Glomerular endothelial cell (primary cell): ENCODE measurements at places on chromosomes 13 and 19.

DNA sequence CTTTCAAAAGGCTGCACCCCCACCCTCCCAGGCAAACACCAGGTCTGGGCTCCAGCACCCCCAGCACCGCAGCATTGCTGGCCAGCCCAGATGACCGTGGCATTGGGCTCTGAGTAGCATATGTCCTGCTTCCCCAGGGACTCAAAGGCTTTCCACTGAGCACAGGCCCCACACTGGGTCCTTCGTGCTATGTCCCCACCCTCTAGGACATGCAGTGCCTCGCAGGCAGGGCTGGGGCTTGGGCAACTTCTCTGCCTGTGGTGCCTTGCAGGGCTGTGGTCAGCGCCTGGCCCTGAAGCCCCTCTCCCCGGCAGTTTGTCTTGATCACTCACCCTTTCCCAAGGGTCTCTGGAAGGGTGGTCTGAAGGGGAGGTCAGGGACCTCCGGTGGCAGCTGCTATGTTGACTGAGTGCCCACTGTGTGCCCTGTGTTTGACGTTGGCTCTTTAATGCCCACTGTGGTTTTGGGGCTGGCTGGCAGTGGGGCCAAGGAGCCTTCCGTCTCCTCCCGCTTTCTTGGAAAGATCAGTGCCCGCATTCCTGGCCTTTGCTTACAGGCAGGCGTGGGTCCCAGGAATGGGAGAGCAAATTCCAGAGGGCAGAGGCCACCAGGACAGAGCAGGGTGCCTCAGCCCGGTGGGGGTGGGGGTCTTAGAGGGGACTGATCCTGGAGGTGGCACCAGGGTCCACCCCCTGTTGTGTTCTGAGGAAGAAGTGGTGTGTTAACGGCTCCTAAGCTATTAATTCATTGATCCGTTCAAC is 20.3 kb upstream of the CRTC1 start:
- no peak for DNase-seq

GRCh38 chr13:98346904-98347636 is 170.0 kb upstream of the RNF113B start:
- no peak for DNase-seq

DNA sequence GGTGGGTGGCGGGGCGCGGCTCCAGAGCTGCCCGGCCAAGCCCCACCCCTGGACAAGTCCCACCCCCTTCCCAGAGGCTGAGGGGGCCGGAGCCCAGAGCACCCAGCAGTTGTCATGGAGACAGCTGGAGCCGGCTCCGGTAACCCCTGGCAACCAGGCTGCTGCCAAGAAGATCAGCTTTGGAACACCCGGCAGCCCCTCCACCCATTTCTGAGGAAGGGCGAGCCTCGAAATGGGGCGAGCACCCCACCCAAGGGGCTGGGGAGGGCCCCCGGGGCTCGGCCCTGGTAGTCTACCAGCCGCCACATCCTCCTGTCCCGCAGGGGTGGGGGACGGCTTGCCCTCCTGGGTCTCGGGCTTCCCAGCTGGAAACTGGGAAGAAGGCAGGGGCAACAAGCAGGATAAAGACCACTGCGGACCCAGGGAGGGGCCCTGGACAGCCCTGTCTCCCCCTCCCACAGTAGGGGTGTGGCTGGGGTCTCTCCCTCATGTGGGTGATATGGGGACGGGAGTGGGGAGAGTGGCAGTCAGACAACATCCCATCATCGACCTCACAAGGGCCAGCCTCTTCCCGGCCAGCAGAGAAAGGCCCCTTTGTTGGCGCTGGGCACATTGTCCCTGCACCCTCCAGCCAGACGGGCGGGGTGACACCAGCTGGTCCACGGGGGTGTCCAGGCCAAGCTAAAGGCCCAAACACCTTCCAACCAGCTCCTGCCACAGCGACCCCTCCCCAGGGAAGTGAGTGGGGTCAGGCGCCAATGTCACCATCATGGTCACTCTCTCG is 1.5 kb downstream of the CERS1 start:
- no peak for DNase-seq

GRCh38 chr13:39016787-39017186 is 21.1 kb downstream of the PROSER1 start:
- no peak for DNase-seq

DNA sequence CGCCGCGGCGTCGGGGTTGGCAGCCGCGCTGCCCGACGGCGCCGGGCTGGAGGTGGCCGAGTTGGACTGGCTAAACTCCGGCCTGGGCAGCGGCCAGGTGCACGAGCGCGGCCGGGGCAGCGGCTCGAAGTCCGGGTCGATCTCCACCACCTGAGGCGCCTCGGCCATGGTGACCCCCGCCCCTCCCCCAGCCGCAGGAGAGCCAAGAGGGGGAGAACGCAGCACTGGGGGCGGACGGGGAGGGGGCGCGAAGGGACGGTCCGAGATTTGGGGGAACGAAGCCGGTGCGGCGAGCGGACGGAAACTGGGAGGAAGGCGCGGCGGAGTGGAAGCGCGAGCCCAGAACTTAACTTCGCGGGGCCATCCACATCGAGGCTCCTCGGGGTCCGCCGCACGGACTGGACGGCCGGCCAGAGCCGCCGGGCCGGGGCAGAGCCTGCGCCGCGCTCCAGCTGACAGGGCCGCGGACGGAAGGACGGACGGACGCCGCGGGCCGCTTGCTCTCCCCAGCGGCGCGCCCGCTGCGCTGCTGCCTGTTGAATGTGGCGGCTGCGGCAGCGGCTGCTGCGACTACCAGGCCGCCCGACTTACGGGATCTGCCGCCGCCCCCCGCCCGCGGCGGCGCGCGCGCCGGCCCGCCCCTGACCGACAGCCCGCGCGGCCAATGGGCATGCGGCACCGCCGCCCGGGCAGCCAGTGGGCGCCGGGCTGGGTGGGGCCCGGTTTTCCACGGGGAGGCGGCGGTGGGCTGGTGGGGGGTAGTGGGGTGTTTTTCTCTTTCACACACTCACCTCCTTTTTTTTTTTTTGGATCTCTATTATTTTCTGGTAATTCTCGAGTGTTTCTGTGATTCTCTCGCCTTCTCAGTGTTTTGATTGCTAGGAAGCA is at the start of gene FOXO1:
FOXO1 (minus strand) TSS at position 597 of the 888 bp plus-strand sequence; CDS start at position 168, 429 bp downstream.
- no peak for DNase-seq

GRCh38 chr13:61252213-61252612 is 163.4 kb downstream of the PCDH20 start:
- no peak for DNase-seq

- DNase-seq = no peak
These were observed 7.2 kb downstream of the SLITRK5 start for GRCh38 chr13:87678372-87678752.

DNA sequence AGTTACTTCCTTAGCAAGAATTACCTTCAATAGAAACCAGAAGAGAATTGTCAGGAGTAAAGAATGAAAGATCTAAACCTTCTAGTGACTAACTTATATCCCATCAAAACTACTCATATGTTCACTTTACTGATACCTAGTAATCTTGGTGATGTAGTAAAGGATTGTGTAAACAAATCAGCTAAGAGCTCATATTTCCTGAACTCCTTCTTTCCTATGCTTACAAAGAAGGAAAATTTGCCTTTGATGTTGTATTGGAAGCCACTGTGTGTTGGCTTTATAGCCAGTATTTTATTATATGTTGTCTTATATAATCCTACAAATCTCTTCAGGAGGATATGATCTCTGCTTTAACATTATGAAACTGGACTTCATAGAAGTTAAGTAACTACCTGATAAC is 671.0 kb downstream of the PCDH9 start:
- DNase-seq = no peak
